ENCODE measurements at places on chromosomes 11 and 22. TPM values are rescaled to one million over a fixed set of nuclear protein-coding genes. Genes with fewer than 3 reads are reported as not detected.
A peak's percentile ranks its signal among the peaks of the same experiment; 100 is the strongest.

The TEX12 gene
- 0.16 TPM for total RNA-seq

The C22orf31 gene
- total RNA-seq: not detected

The THAP7 gene
- 13.3 TPM for total RNA-seq

The IFTAP gene
- 8.7 TPM for total RNA-seq

The RCOR2 gene
- 0.16 TPM for total RNA-seq

The IL17REL gene
- total RNA-seq: not detected

The CCDC85B gene
- total RNA-seq: 15.3 TPM

The EI24 gene
- total RNA-seq: 77.2 TPM

The TM7SF2 gene
- total RNA-seq: 53.2 TPM

The TEX54 gene
- total RNA-seq: not detected

The TBX10 gene
- not detected for total RNA-seq

GRCh38 chr11:112211536-112211935 is 14.7 kb upstream of the PTS start:
- no peak for ATAC-seq

DNA sequence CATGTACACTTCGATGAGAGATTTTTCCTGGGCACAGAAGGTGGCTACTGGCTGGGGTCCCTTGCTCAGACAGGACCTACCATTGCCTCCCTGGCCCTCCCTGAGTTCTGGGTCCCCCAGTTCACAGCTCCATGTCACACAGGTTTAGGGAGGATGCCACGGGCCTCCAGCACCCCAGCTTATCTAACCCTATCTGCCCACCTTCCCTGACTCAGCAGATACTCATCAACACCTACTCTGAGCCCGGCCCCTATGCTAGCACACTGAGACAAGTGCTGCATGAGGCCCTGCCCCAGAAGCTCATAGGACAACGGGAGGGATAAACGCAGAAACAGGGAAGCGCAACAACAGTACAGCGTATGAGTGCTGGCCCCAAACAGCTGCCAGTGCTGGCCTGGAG is 9.6 kb downstream of the NAGA start:
- ATAC-seq: no peak

DNA sequence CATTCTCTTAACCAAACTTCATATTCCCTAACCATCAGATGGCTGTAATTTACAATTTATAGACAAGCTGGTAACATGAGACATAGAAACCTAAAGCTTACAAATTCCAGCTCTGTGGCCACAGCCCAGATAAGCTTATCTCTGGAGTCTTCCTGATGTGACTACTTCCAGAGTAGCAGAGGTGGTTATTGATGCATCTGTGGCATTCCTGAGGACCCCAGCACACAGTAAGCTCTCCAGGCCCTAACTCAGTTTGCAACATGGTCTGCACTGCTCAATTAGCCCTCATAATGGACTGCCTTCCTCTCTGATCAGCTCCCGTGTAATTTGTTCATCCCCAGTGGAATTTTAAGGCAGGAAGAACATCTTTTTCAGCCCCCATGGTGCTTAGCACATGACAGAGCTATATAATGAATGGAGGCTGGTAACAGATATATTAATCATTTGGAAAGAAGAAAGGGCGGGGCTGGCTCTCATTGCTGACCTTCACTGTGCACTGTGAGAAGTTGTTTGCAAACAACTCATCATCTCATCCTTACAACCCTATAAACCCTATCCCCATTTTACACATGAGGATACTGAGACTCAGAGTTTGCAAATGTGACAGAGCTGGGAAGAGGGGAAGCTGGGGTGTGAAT is 30.1 kb upstream of the KCNJ11 start:
- no peak for ATAC-seq

DNA sequence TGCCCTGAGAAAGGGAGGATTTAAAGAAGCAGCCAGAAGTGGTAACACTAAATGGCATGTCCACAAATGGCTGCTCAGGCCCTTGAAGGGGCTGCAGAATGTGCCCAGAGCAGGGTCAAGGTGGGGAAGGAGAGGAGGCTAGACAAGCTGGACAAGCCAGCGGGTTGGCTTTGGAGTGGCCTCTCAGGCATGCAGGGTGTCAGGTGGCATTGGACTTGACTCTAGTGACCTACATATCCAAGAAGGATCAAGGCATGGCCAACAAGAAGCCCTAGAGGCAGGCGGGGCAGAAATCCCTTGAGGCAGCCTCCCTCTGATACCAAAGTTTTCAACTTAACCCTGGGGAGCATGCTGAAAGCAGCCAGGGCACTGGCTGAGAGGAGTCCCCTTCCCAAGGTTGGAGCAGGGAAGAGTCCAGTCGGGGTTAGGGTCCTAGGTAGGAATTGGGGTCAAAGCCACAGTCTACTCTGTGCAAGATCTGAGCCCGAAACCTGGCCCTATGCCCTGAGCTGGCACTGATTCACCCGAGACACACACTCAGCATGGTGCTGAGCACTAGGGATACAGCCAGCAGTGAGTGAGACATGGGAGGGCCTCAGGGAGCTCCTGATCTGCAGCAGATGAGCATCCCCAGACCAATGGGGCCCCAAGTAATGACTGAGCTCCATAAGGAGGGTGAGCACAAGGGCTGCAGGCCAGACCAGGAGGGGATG is 95.8 kb upstream of the ASPHD2 start:
- ATAC-seq: no peak

- ATAC-seq: no peak
These were observed 24.4 kb downstream of the TPBGL start for GRCh38 chr11:75264971-75265370.

DNA sequence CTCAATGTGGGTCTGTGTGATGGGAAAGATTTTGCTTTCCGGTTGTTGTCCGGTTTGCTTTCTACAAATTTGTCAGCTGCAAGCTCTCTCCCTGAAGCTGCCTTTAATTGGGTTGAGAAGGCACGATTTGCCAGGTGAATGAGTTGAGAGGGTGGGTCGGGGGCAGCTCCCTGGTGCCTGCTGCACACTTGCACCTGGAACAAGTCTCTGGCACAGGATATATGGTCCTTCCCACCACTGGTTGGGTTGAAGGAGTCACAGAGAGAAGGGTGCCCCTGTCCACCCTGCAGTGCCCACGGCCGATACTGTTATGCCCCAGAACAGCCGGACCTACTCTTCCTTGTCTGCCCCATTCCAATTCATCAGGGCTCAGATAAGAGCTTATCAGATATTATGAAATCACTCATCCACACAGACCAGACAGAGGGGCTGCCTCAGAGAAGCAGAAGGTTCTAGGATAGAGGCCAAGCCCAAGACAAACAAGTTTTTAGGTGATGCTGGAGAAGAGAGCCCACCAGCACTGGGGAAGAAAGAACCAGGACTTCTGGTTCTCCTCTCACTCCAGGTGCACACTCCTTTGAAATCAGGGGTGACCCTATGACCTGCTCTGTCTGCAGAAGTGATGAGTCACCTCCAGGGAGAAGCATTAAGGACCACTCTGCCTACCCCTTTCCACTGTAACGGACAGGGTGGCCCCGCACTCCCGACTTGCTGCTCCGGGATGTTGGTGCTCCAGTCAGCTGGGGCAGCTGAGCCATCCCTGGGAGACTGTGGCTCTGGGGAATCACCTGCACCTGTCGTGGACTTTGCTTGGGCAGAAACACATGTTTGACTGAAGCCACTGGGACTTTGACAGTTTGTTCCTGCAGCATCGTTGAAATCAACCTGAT is 45.3 kb downstream of the RTL6 start:
- no peak for ATAC-seq

- ATAC-seq: peak; percentile 51
These were observed 7.2 kb upstream of the PLXNB2 start for GRCh38 chr22:50314455-50315288.

- peak; percentile 62 for ATAC-seq
These were observed 12.3 kb upstream of the ASRGL1 start for GRCh38 chr11:62324731-62325556.

DNA sequence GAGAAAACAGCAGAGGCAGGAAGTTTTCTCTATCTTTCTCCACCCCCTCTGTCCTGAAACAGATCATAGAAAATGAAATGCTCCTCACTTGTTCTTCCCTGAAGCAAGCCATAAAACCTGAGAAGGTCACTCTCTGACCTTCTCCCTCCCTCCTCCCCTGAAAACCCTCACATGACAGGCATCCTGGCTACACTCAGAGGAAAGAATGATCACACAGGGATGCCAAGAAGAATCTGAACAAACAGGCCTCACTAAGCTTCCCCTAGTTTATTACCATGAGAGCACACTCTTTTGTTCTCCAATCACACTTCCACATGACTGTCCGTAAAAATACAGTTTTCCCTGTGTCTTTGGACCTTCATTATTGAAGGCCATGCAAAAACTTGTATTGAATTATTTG is 300.1 kb downstream of the BUD13 start:
- ATAC-seq: no peak

DNA sequence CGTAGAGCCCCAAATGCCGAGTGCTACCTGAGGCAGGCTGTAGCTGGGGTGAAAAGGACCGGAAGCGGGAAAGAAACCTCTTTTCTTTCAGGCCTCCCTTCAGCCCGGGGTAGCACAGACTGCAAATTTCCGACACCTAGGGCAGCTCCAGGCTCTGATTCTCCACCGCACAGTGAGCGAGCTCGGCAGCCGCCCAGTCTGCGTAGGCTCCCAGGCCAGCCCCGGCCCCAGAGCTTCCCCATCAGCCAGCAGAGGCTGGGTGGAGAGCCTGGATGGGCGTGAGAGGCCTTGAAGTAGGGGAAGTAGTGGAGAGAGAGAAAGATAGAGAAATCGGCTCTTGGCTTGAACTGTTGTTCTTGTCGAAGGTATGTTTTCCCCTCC is 9.3 kb upstream of the PAX6 start:
- ATAC-seq: peak; percentile 19

GRCh38 chr11:110785398-110785797 is 73.2 kb upstream of the ARHGAP20 start:
- no peak for ATAC-seq

- ATAC-seq: peak; percentile 22
These were observed 83.3 kb upstream of the PICALM start for GRCh38 chr11:86152006-86152862.

GRCh38 chr11:7775689-7776088 is 21.1 kb downstream of the OR5P2 start:
- ATAC-seq: no peak

DNA sequence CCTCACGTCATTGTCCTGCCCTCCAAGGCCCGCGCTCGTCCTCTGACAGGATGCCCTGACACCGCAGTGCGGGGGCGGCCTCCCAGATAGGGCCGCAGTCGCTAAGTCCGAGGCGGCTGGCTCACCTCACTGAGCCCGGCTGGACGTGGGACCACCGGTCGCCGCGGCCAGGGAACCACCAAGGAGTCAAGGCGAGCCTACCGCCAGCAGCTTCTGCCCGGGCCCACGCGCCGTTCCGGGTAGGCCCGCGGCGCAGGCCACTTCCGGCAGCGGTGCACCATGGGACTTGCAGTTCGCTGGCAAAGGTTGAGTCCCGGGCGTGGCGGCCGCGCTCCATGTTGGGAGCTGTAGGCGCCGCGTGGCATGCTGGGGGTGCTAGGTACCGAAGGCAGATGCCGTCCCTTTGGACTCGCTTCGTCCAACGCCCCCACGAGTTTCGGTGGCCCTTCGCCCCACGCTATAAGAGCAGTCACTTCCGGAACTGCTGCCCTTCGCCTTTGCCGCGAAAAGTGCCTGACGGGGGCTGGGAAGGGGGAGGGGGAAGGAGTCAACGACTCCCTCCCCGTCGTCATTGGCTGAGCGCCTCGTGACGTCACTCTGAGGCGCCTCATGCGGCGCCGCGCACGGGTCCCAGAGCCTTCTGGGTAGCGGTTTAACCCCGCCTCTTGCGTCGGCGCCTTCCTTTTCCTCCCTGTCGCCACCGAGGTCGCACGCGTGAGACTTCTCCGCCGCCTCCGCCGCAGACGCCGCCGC is at the start of gene RPLP2:
RPLP2 (plus strand) TSS at position 681 of the 753 bp plus-strand sequence. CDS start 268 bp downstream, outside the sequence.
- ATAC-seq: peak; percentile 89

GRCh38 chr11:10414181-10414580 is 40.9 kb upstream of the AMPD3 start:
- ATAC-seq: no peak

DNA sequence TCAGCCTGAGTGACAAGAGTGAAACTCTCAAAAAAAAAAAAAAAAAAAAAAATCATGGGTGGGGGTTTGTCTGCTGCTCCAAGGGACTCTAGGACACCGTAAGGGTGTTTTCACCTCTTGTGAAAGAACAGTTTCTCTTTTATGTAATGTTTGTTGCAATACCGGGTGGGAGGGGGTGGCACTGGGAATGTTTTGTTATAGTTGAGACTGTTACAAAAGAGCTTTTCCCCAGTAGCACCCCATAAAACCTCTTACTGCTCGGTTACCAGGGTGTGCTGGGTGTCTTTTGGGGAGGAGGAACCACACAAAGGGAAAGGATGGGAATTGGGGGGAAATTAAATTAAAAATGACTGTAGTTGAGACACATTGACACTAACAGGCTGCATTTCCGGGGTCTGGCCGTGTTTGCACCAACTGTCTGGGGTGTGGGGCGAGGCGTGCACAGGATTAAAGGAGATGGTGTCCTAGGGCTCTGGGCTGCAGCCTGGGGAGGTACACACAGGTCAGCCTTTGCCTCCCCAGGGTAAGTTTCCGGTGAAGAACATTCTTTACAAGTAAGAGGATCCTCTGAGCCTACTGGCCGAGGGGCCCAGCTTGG is 1.6 kb downstream of the NFAM1 start:
- no peak for ATAC-seq

GRCh38 chr11:95346265-95346664 is 115.3 kb upstream of the SESN3 start:
- ATAC-seq: no peak

DNA sequence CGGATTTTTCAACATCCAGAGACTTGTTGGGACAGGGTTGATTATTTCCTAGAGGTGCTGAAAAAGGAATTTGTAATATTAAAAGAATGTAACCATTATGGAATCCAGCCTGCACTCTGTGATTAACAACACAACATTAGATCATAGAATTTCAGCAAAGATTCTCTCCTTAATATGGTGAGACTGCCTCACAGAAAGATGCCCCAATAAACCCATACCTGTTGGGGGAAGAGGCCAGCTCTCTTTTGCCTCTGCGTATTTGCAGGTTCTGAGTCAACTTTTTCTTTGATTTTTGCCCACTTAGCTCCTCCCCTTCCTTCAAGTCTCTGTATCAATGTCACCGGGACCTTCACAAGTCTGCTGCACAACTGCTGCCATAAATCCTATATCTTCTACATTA is 12.4 kb upstream of the MTMR3 start:
- no peak for ATAC-seq

- ATAC-seq: peak; percentile 73
These were observed at the start of gene JOSD1 for GRCh38 chr22:38700789-38701628. JOSD1 (minus strand) TSS chr22:38700943; CDS start chr22:38699987, 956 bp downstream.

GRCh38 chr11:63503492-63503891 is 2.4 kb upstream of the LGALS12 start:
- no peak for ATAC-seq

DNA sequence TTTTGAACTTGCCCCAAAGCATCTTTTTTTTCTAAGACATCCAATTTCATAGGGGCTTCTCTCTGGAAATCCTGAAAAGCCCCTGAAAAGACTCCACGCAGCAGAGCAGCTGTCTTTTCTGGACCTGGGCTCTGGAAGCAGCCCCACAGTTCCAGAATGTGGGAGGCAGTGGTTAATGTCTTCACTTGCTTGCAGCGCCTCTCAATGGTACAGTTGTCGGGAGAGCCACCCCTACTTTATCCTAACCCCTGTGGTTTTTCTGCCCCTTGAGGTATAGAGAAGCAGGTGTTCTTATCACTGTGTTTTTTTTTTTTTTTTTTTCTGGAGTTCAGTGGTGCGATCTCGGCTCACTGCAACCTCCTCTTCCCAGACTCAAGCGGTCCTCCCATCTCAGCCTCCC is 83.4 kb upstream of the SORL1-AS1 start:
- ATAC-seq: no peak
